ENCODE measurements at places on chromosomes 11 and 22.

DNA sequence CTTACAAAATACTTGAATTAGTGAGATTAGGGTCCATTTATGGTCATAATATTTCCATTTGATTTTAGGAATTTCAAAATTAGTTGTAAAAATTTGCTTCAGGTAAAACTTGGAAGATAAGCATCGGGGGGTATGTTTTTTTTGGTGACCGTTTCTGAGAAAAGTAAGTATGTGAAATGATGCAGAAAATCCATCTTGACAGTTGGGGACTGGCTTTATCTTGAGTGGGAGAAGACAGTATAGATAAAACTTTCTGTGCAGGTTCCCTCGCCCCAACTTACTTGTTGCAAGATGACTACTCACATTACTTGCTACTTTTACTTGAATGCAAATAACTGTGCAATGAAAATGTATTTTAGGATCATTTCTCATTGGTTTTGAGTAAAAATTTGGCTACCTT lies 49.5 kb downstream of the DNAJC24 start:
- no peak for DNase-seq

DNA sequence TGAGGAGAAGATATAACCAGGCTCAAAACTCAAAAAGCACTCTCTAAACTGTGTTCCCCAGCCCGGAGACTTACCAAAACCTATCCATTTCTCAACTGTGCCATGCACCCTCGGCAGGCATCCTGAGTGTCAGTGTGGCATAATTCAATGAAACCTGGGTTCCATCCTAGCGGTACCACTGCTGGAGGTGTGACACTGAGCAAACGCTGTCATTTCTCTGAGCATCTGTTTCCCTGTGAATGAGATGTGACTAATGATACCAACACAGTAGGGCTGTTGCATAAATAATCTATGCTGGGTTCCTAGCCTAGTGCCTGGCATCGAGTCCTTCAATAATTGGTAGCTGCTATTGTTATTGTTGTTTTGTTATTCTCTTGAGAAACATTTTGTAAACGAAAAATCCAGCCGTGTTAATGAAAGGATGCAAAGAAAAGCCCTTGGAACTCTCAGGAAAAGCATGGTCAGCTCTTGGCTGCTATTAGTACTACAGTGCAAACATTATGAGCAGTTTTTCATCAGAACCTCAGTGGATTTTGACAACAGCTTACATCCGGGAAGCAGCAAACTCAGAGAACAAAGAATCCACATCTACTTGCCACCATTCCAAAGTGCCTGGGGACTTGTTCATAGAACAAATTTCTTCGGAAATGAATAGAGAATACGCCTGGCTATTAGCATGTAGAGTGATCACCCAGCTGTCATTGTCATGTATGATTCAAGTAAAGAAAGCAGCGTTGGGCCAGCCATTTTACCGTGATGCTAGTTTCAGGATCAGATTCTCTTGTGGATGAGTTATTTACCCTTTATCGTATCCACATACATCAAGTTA lies 53.7 kb downstream of the TECTA start:
- no peak for DNase-seq

GRCh38 chr11:125724125-125724524 lies 22.0 kb upstream of the PATE1 start:
- DNase-seq, result no peak

DNA sequence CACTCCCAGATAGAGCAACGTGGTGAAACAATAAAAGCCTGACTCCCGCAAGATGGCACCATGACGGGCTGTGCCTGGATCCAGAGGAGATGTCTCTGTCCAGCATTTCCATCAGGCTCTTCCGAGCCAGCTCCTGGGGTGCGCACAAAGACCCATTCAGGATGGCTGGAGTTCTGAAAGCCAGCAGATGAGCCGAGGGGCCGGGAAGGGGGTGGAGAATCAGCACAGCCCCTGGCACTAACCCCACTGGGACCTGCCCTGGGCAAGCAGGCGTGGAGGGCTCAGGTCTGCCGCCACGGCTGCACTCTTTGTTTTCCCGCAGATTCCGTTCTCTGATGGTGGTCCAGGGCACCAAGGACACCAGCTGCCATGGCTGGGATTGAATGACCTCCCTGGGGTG lies 97.2 kb upstream of the BLID start:
- no peak for DNase-seq

DNA sequence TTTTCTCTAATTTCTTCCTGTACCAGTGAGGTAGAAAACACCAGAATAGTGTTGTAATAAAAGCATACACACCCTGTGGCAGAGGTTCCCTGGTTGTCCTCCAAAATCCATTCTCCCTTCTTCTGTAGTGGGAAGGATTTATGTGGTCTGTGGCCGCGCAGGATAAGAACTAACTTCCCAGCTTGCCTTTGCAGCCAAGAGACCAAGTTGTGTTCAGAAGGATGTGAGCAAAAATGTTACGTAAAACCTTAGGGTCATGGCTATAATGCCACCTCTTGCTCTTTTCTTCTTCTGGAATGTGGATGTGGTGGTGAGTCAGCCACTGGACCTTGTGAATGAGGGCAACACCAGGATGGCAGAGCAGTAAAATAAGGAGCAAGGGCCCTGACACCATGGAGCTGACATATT lies 28.4 kb downstream of the CCDC90B start:
- no peak for DNase-seq

DNA sequence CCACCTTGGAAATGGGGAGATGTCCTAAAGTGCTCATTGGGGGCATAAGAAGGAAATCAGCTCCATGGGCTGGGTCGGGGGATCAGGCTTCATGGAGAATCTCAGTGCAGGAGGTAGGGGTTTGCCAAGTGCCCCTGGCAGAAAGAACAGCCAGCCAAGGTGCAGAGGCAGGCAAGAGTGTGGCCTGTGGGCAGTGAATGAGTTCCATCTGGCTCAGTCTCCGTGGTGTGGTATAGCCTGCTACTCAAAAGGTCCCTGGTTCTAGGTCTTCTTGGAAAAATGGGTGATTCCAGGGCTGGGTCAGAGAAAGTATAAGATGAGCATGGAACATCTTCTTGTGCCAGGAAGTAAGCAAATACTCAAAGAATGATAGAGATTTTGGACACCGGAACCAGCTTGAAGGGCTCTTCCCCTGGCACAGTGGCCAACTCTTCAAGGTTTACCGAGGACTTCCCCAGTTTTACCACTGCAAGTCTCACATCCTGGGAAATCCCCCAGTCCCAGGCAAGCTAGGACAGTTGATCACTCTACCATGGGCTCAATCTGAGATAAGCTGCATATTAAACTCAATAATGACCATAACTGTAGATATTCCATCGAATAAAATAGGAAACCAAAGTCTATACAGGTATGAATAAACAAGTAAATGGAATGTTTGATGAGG lies 10.6 kb upstream of the ARAP1 start:
- no peak for DNase-seq

DNA sequence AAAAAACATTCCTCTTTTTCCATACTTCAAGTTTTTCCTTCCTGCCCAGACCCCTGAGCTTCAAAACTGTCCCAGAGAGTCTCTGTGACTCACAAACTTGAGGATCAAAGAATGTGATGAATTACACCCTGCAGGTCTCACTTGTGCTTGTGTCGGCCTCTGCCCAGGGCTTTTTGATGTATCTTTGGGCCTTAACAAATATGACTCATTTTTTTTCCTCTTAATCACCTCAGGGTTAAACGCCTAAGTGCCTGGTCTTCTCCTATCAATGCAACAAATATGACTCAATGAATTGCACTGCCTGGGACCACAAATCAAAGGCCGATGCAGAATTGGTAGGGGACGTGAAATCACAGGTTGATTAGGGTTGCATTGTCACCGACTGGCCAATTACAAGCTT lies 267.7 kb downstream of the LARGE1 start:
- no peak for DNase-seq

- no peak for DNase-seq
Measured at GRCh38 chr11:8685820-8686219, 3.2 kb downstream of the RPL27A start.

DNA sequence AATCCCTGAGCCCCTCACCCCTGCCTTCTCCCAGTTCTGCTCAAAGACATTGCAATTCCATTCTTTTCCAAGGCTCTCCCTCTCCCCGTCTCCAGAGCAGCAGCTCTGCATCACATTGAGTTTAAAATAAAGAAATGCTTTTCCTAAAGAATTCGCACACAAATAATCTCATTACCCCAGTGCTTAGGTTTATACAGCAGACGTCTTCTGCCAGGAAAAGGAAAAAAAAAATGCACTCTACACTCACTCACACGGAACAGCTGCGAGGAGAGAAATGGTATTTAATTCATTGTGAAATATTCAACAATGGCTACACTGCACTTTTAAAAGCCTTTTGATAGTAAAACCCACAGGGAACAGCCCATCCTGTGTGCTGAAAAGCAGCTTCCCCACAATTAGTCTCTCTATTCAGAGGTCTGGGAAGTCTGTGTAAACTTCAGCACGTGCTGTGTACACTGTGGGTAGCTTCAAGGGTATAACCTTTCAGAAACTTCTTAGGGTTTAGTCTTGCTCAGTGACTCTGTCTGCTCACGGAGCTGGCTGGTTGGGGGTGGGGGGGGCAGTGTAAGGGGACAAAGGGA lies 42.8 kb downstream of the ETS1 start:
- no peak for DNase-seq

All from activated CD4-positive, alpha-beta T cell treated with anti-CD3 and anti-CD28 coated beads for 1 hour (primary cell).